ENCODE measurements at places on chromosomes 16 and 17. TPM values are rescaled to one million over a fixed set of nuclear protein-coding genes. Genes with fewer than 3 reads are reported as not detected.

CREBBP gene
- 48.2 TPM for total RNA-seq

CCDC43 gene
- 15.8 TPM for total RNA-seq

CCDC78 gene
- 0.33 TPM for total RNA-seq

MYH8 gene
- not detected for total RNA-seq

MYL4 gene
- not detected for total RNA-seq

DGKE gene
- 10.6 TPM for total RNA-seq

WNT9B gene
- total RNA-seq = 0.65 TPM

USB1 gene
- total RNA-seq = 31.5 TPM

TBX21 gene
- total RNA-seq = 2.2 TPM

PDILT gene
- total RNA-seq = not detected

KRTAP4-3 gene
- total RNA-seq = not detected

MAP2K6 gene
- 1.5 TPM for total RNA-seq

CA7 gene
- total RNA-seq = not detected

FAAP100 gene
- 33.3 TPM for total RNA-seq

TPSAB1 gene
- total RNA-seq = 15.6 TPM

CMTM1 gene
- total RNA-seq = 1.4 TPM

TMEM88 gene
- total RNA-seq = 13.3 TPM

PRRT2 gene
- 4.0 TPM for total RNA-seq

CCL11 gene
- 2.0 TPM for total RNA-seq

MT3 gene
- 3.3 TPM for total RNA-seq

MCRIP2 gene
- 55.2 TPM for total RNA-seq

KRTAP2-2 gene
- total RNA-seq = not detected

MT1H gene
- not detected for total RNA-seq

MATCAP1 gene
- 9.1 TPM for total RNA-seq

CCDC200 gene
- total RNA-seq = not detected

LRRC36 gene
- total RNA-seq = not detected

KRT31 gene
- not detected for total RNA-seq

All from esophagus muscularis mucosa (tissue), 4 donors.